Activated naive CD4-positive, alpha-beta T cell treated with anti-CD3 and anti-CD28 coated beads, Interleukin-2, amount 50 U/mL, for 72 hours (primary cell): ENCODE measurements at places on chromosomes 5 and 9.

GRCh38 chr5:69492391-69492922, at the start of gene OCLN:
OCLN (plus strand) TSS chr5:69492790; CDS start chr5:69504245, 11,455 bp downstream.
- DNase-seq = peak; percentile 37

DNA sequence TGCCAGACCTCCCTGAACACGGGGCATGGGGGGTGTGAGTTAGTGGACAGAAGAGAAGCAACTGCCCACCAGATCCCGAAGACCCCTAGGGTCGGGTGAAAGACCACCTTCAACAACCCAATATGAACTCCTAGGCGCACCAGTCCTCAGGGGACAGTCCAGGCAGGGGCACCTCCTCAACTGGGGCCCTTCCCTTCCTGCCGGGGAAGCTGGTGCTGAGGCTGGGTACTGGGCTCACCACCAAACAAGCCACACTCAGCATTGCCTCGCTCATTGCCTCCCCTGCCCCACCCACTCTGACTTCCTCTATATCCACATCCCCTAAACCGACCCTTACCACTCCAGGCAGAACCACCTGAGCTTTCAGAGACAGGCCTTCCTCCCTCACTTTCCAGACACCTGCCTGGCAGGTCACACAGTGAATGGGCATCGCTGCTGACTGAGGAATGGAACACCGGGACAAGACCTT, 42.5 kb downstream of the SEMA4D start:
- DNase-seq = no peak

DNA sequence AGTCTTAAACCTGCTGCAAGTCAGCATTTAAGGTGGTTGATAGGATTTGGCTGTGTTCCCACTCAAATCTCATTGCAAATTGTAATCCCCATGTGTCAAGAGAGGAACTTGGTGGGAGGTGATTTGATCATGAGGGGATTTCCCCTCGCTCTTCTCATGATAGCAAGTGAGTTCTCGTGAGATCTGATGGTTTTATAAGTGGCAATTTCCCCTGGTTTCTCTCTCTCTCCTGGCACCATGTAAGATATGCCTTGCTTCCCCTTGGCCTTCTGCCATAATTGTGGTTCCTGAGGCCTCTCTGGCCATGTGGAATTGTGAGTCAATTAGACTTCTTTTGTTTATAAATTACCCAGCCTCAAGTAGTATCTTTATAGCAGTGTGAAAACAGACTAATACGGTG, 84.3 kb upstream of the SMC2 start:
- DNase-seq = no peak

GRCh38 chr5:42749020-42749419, 7.6 kb upstream of the CCDC152 start:
- DNase-seq = no peak

GRCh38 chr9:26802921-26803320, 89.7 kb downstream of the CAAP1 start:
- DNase-seq = no peak

DNA sequence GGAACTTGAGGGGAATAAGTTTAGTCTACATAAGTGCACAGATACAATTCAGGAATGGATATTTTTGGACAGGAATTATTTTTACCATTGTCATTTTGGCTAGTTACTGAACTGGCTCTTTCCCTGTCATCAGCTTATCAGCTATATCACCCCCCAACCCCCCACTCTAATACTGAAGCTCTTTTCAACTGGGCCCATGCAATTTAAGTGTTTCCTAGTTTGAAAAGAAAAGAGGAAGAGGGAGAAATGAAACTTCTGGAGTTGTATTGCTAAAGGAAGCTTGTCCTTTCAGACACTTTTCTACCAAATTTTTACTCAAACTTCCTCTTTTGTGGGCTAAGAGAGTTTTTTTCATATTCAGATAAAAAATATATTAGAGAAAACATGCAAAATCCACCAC, 18.5 kb upstream of the TIMD4 start:
- no peak for DNase-seq

- DNase-seq = no peak
Observed at GRCh38 chr5:10330511-10331230, 22.8 kb upstream of the MARCHF6 start.

DNA sequence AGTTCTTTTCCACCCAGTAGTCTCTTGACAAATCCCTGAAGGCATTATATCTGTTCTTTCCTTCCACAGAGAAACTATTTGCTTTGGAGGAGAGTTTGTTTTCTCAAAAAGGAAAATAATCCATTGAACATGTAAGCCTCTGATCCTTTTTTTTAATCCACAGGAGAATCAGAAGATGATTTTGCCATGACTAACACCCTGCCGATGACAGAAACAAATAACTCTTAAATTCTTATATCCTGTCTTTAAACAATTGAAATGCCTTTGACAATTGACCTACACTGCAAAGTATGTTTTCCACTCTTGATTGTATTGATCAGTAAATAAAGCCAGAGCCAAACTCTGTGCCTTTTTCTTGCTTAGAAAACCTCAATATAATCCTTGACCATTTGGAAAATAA, 666.4 kb upstream of the CTNND2 start:
- no peak for DNase-seq

GRCh38 chr5:146662229-146662628, 146.2 kb upstream of the GPR151 start:
- peak; percentile 38 for DNase-seq

DNA sequence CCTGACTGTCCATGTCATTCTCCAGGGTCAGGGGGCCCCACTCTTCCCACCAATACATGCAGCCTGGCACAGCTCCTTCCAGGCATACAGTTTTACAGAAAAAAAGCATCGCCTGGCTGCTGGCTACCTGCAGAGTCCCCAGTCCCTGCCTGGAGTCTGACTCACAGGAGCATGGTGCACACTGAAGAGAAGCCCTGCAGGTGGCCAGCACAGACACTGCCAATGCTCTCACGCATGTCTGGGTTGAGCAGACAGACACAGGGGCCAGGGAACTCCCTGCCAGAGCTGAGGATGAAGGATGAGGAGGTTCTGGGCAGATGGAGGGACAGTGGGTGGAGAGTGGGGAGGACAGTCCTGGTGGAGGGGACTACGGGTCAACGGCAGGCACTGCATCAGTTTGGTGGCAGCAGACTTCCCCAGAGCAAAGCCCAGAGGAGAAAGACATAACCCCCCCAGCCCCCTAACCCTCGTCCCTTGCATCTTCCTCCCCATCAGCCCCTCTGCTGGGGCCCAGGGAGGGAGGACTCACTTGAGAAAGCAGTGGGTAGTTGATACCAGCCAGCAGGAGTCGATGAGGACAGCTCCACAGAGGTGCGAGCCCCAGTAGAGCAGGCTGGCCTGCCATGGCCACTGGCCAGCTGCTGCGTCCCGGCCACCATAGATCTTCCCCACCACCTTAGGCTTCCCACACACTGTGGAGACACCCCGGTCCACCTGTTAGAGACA, 72.9 kb upstream of the SPTLC1 start:
- no peak for DNase-seq

GRCh38 chr5:83220331-83220730, 143.0 kb downstream of the XRCC4 start:
- DNase-seq = no peak

GRCh38 chr5:109644829-109645228, 44.9 kb upstream of the MAN2A1 start:
- DNase-seq = no peak

- peak; percentile 93 for DNase-seq
Observed at GRCh38 chr5:140564196-140565023, at the start of the genes APBB3 and SLC35A4. APBB3 (minus strand) TSS chr5:140564598; CDS start chr5:140564245, 353 bp downstream. SLC35A4 (plus strand) TSS chr5:140564828; CDS start chr5:140567170, 2,342 bp downstream.

DNA sequence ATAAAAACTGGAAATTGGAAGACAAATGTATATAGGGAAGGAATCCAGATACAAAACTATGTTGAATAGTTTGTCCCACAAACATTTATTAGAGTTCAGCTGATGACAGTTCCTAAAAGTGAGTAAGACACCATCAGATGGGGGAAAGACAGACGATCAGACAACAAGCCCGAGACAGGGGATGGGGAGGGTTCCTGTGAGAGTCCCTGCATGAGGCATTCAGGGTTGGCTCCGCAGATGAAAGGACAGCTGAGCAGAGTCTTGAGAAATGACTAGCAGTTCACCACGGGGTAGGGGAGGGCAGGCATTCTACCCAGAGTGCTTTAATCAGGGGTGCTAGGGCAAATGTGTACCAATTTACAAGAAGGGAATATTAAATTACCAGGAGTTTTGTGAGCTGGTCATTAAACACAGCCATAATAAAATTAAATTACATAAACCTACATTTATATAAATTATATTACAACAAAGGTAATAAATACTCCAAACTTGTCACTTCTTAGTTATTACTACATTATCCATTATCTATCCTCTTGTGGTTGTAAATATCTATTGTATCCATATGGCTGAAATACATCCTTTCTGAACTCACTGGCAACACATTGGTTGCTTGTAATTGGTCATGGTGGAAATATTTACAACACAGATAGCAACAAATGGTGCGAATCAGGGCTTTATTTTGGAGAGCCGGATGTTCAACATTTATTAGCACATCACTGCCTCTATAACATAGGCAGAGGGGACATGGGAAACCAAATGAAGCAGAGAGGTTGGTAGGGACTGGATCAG, 27.8 kb downstream of the TNFSF15 start:
- no peak for DNase-seq

DNA sequence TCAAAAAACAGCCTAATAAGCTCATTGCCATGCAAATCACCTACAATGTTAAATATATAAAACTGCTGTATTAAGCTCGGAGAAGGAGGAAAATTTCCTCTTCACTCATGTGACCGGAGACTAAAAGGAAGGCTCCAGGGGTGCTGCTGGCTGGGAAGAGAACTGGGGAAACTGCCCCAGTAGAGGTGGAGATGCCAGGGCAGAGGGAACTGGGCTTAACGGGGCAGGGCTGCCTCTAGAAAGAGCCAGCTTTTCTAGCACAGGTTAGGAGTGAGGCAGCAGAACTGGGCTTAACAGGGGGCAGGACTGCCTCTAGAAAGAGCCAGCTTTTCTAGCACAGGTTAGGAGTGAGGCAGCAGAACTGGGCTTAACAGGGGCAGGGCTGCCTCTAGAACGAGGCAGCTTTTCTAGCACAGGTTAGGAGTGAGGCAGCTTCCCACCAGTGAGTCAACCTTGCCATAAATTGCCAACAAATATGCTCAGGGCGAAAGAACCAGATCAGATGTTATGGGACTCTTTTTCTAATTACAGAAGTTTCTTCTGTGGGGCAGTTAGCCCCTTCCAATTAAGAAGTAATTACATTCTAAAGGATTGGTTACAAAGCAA, 115.3 kb downstream of the FANCC start:
- no peak for DNase-seq

- no peak for DNase-seq
Observed at GRCh38 chr5:72476275-72476674, 30.9 kb downstream of the ZNF366 start.

DNA sequence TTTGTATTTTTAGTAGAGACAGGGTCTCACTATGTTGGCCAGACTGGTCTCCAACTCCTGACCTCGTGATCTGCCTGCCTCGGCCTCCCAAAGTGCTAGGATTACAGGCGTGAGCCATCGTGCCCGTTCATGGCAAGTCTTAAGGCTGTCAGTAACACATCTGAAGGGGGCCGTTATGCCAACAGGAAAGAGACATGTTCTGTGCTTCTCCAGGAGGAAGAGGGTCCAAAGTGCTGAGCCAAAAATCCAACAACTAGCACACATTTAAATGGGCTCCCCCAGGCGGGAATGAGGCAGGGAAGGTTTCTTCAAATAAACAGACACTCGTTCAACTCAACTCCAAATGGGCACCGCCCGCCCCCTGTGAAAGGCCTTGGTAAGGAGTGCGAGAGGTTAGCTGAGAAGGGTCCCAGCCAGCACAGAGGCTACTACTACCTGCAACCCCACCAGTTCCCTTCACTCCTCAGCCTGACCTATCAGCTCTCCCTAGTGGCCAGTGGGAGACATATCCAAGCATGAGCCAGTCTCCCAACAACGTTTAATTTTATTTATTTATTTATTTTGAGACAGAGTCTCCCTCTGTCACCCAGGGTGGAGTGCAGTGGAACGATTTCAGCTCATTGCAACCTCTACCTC, 84.1 kb upstream of the DMRT1 start:
- no peak for DNase-seq
